ENCODE measurements at places on chromosomes 4 and X. TPM values are rescaled to one million over a fixed set of nuclear protein-coding genes. Genes with fewer than 3 reads are reported as not detected.

CCDC160 gene
- 12.5 TPM for polyA plus RNA-seq

BRS3 gene
- 0.04 TPM for polyA plus RNA-seq

SPP1 gene
- 225 TPM for polyA plus RNA-seq

HSFX3 gene
- polyA plus RNA-seq: not detected

MAGEE1 gene
- 5.9 TPM for polyA plus RNA-seq

CPZ gene
- 18.0 TPM for polyA plus RNA-seq

PABPC1L2B gene
- not detected for polyA plus RNA-seq

TIGD4 gene
- polyA plus RNA-seq: 2.0 TPM

CDKN2AIP gene
- 39.4 TPM for polyA plus RNA-seq

SUPT20HL1 gene
- polyA plus RNA-seq: not detected

PCSK1N gene
- polyA plus RNA-seq: 6.8 TPM

SH3RF1 gene
- 34.9 TPM for polyA plus RNA-seq

VCX3A gene
- polyA plus RNA-seq: not detected

BST1 gene
- 14.4 TPM for polyA plus RNA-seq

GRCh38 chrX:118530219-118530911 is 34.8 kb downstream of the DOCK11 start:
- no peak for DNase-seq

GRCh38 chr4:135050086-135050717 is 848.6 kb upstream of the PABPC4L start:
- DNase-seq: no peak

- DNase-seq: no peak
Observed at GRCh38 chr4:149706942-149707341, 108.7 kb downstream of the IQCM start.

DNA sequence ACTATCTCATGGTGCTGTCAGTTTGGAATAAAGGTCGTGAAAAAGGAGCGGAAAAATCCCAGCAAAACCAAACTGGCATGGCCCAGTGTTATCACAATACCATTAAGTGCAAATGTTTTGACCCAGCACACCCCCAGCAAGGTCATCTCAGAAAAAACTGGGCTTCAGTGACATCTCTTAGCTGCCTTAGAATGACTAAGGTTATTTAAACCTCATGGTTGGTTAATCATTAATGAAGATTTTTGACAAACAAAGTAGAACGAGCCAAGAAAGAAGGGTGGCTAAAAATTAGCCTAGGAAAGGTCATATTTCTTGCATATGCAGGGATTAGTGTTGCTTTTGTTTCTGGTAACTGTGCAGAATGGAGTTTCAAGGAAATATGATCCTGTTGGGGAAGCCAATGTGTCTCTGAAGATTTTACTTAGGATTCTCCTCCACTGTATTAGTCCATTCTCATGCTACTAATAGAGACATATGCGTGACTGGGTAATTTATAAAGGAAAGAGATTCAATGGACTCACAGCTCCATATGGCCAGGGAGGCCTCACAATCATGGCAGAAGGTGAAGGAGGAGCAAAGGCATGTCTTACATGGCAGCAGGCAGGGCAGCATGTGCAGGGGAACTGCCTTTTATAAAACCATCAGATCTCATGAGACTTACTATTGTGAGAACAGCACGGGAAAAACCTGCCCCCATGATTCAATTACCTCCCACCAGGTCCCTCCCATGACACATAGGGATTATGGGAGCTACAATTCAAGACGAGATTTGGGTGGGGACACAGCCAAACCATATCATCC is 83.5 kb downstream of the CHRNA9 start:
- DNase-seq: no peak

GRCh38 chr4:139839403-139840031 is 173.9 kb downstream of the MGST2 start:
- no peak for DNase-seq

- DNase-seq: no peak
Observed at GRCh38 chrX:44906542-44906941, 33.6 kb downstream of the KDM6A start.

DNA sequence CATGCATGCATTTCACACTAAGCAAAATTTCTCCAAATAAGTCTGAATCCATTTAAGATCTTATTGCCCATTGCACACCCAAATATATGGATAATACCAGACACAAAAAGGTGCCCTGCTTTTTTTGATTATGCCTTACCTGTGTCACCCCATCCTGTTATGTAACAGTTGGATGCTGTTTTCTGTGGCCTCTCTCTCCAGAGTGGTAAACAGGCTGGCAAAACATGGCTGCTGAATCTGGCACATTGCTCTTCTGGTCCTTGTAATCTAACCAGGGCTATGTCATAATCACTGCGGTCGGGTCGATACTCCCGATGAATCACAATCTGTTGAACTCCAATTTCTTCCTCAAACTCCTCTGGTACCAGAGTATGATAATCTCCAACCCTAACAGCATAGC is 70.1 kb downstream of the PRSS12 start:
- DNase-seq: no peak

DNA sequence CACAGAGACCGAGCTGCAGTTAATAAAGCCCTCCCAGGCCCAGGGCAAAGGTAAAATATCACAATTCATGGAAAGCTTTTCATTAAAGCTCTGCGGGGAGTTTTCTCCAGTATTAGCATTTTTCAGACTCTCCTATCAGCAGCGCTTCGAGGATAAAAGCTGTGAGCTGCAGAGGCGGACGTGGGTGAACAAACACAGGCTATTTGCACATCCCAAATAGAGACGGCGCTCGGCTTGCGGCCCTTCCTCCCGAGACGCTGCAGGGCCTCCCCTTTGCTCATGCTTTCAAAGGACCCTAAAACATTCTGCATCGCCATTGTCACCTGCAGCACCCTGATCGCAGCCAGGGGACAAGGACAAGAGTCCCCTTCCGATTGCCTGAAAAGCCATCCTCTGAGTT is 97.3 kb downstream of the SORCS2 start:
- no peak for DNase-seq

GRCh38 chrX:43121637-43122036 is 343.7 kb upstream of the PPP1R2C start:
- DNase-seq: no peak

GRCh38 chr4:1770791-1771231 is 22.3 kb upstream of the FGFR3 start:
- DNase-seq: no peak

DNA sequence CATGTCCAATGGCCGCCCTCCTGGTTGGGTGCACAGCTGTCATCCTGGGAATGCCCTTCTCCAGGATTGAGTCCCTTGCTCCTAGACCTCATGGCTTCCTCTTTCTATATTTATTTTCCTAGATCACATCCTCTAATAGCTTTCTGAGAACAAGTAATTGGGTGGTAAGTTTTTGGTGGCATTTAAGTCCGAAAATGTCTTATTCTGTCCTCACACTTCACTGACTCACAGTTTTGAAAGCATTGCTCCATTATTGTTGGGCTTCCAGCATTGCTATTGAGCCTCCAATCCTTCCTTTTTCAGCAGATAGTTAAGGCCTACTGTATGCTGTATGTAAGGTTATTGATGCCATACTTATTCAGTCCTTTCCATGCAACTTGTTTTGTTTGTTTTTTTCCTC is 25.9 kb downstream of the PGM2 start:
- no peak for DNase-seq

- no peak for DNase-seq
Observed at GRCh38 chrX:79133904-79134303, 10.6 kb upstream of the GPR174 start.

- DNase-seq: no peak
Observed at GRCh38 chr4:87442889-87443288, 20.5 kb downstream of the NUDT9 start.

DNA sequence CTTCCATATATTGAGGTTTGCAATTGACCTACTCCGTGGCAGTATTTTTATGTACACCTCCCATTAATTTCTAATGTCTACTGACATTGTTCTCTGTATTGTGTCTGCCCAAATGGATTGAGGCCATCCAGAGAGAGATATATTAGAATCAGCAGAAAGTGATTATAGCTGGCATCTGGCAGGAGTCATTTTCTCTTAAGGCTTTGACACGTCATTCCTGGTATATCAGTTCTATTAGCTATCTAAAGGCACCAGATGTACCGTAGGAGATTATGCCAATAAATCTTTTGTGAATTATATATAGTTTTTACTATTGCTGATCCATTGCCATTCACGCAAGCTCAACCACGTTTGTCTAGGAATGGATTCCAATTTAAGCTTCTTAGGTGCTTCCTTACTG is 1026.4 kb upstream of the IGFBP7 start:
- no peak for DNase-seq

DNA sequence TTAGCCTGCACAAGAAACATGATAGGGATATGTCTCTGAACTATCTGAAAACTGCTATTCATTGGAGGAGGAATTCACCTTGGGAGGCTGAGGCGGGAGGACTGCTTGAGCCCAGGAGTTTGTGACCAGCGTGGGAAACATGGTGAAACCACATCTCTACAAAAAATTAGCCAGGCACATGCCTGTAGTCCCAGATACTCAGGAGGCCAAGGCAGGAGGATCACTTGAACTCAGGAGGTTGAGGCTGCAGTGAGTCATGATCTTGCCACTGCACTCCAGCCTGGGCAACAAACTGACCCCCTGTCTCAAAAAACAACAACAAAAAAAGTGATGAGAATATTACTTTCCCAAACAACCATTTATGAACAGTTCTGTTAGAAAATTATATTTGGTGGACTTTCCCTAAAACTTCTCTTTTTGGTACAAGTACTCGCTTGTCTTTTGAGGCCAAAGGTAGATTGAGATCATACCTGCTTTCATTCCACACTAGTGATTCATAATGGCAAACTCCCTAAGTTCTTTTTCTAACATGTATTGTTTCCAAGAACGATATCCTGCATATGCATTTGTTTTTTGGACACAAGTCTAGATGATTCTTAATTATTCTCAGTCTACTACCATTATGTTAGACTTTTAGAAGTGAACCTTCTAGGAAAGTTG is 33.4 kb downstream of the METTL14 start:
- no peak for DNase-seq

DNA sequence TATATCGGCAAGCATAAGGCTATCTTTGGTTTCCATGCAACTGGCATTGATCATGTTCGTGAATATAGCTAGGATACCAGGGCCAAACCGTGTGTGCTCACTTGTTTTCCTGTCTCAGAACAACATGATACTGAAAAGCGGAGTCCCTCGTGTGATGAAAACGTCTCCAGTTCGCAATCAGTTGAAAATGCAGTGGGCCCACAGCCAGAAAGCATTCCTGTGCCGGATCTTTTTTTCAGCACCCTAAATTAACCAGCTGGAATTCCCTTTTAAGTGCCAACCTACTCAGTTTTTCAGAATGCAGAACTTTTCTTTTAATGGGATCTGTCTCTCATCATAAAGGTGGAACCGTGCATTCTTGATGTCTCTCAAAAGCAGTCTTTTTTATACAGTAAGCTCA is 130.8 kb upstream of the FRG1 start:
- no peak for DNase-seq

- no peak for DNase-seq
Observed at GRCh38 chr4:101667348-101667747, 123.2 kb upstream of the BANK1 start.

GRCh38 chrX:23857363-23857762 is 50.4 kb downstream of the APOO start:
- no peak for DNase-seq

DNA sequence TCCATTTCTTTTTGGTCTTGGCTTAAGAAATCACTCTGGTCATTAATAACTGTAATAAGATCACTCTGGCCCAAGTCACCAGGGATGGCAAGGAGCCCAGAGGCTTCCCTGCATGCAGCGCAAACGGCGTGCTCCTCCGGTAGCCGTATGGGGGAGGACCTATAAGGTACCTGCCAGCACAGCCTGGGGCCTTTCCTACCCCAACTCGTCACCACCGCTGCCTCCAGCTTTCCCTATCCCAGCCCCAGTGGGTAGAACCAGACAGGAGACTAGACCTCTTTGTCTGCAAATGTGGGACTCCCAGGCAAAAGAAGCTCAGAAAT is 25.9 kb downstream of the HAND2 start:
- DNase-seq: no peak
